ENCODE measurements at places on chromosomes 16 and 17. TPM values are rescaled to one million over a fixed set of nuclear protein-coding genes. Genes with fewer than 3 reads are reported as not detected.

GRCh38 chr16:89482817-89483205, 7.5 kb downstream of the ANKRD11 start:
- H3K27me3 ChIP-seq = no peaks in the 10 kb centered on the region
- no peak overlapping the region for H3K27ac ChIP-seq
- H3K4me1 ChIP-seq = peaks cover 6% of the 10 kb centered on the region
- H3K36me3 ChIP-seq = no peaks in the 10 kb centered on the region
- no peak for DNase-seq

GRCh38 chr17:49924116-49924515, 44.9 kb upstream of the DLX4 start:
- H3K36me3 ChIP-seq = no peaks in the 10 kb centered on the region
- H3K27ac ChIP-seq = no peak overlapping the region
- H3K27me3 ChIP-seq = no peaks in the 10 kb centered on the region
- no peaks in the 10 kb centered on the region for H3K4me1 ChIP-seq

GRCh38 chr17:1174263-1174880, 5.4 kb downstream of the ABR start:
- peaks cover 4% of the 10 kb centered on the region for H3K36me3 ChIP-seq
- H3K4me3 ChIP-seq = no peak overlapping the region
- no peak for DNase-seq
- no peaks in the 10 kb centered on the region for H3K4me1 ChIP-seq

The TMEM11 gene
- 32.5 TPM for total RNA-seq

DNA sequence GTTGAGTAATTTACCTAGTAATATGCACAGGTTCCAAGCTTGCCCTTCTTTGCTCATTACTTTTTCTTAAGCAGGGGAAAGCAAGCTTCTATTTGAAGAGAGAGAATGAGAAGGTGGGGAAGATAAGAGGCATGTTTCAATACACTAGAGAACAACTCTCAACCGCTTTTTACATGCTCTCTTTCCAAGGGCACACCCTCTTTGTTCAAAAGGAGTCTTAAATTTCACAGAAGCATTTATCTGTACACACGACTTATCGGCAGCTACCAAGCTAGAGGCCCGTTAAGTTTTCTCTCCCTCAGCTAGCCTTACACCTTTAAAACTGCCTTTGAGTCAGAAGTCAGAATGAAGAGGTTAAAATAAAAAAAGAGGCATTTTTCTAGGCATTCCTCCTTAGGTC, 79.6 kb downstream of the STH start:
- no peak for DNase-seq
- H3K4me3 ChIP-seq = no peak overlapping the region
- peaks cover 43% of the 10 kb centered on the region for H3K36me3 ChIP-seq
- no peaks in the 10 kb centered on the region for H3K4me1 ChIP-seq

All from H9 (cell line).